ENCODE measurements at places on chromosomes 1 and 21. TPM values are rescaled to one million over a fixed set of nuclear protein-coding genes. Genes with fewer than 3 reads are reported as not detected.

The PDIK1L gene
- 7.5 TPM for total RNA-seq

The FAM110D gene
- 5.0 TPM for total RNA-seq

DNA sequence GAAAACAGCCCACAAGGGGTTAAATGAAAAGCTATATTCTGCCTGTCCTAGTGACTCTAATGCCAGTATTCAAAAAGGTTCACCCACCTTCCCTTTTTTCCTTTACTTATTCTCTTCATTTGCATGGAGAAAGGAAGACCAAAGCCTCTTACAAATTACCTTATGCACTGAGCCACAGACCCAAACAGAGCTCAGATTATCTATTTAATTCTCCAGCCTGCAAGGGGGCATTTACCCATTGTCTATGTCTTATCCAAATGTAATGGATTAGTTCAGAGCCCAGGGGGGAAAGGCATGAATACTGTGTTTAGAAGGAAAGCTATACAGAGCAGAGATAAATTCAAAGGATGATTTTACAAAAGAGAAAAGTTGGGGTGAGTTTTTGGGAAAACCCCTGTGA is 388.5 kb downstream of the OMA1 start:
- no peak for DNase-seq
- no peaks in the 10 kb centered on the region for H3K27me3 ChIP-seq
- H3K4me1 ChIP-seq = no peaks in the 10 kb centered on the region
- H3K27ac ChIP-seq = no peak overlapping the region
- H3K4me3 ChIP-seq = no peak overlapping the region

DNA sequence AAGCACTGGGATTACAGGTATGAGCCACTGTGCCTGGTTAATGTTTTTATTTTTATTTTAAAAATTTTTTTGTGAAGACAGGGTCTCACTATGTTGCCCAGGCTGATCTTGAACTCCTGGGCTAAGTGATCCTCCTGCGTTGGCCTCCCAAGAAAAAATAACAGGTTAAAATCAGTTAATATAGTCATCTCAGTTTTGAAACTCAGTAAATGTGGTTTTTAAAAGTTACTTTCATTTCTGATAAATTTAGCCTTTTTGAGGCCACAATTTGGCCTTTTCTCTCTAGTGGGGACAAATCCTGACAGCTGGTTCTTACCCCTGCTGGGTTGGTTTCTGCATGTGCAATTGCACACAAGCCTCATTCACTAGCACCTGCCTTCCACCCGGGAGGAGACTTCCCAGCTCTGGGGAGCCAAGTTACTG is 13.3 kb downstream of the PMF1 start:
- no peaks in the 10 kb centered on the region for H3K36me3 ChIP-seq
- no peaks in the 10 kb centered on the region for H3K4me1 ChIP-seq
- no peaks in the 10 kb centered on the region for H3K27me3 ChIP-seq
- no peak overlapping the region for H3K27ac ChIP-seq
- peak; percentile 15 for DNase-seq

All from aorta (tissue), 5 donors.